Left ventricle myocardium inferior (tissue), 1 donor: ENCODE measurements at places on chromosomes 7 and 10. TPM values are rescaled to one million over a fixed set of nuclear protein-coding genes. Genes with fewer than 3 reads are reported as not detected.

GRCh38 chr10:50991456-50992355 lies 82.6 kb upstream of the PRKG1 start:
- DNase-seq, result peak; percentile 67

GRCh38 chr10:109386101-109386500 lies 537.2 kb downstream of the XPNPEP1 start:
- DNase-seq, result no peak

- no peak for DNase-seq
These were observed 359.0 kb upstream of the CHRM2 start for GRCh38 chr7:136509466-136509865.

- no peak for DNase-seq
These were observed 18.5 kb downstream of the ZNF277 start for GRCh38 chr7:112225006-112225405.

DNA sequence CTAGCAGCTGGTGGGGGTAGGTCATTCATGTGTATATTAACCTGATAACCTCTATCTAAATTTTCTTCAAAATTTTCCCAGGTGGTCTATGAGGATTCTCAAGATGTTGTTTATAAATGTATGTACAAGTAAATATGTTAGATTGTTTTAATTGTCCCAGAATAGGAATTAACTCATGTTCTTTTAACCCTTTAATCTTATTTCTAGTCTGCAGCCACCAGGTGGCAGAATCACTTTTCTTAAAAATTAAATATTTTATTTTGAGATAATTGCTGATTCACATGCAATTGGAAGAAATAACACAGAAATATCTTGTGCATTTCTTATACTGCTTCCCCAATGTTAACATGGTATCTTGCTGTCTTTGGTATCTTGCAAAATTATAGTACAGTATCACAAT lies 589.5 kb downstream of the ARL4A start:
- no peak for DNase-seq

The DNAH11 gene
- total RNA-seq, result 0.74 TPM

The GIMAP5 gene
- total RNA-seq, result 10.7 TPM
